Mesenchymal stem cell (in vitro differentiated cells and primary cell): ENCODE measurements at places on chromosomes 1 and 21.
A peak's percentile ranks its signal among the peaks of the same experiment; 100 is the strongest.

- DNase-seq = no peak
- H3K4me3 ChIP-seq = no peak overlapping the region
- no peaks in the 10 kb centered on the region for H3K36me3 ChIP-seq
- H3K27me3 ChIP-seq = no peaks in the 10 kb centered on the region
- H3K4me1 ChIP-seq = peaks cover 53% of the 10 kb centered on the region
These were observed 8.6 kb downstream of the SLC2A1 start for GRCh38 chr1:42950116-42950481.

GRCh38 chr1:60922304-60922703 is 160.1 kb upstream of the NFIA start:
- H3K4me1 ChIP-seq = peaks cover 2% of the 10 kb centered on the region
- no peaks in the 10 kb centered on the region for H3K27me3 ChIP-seq
- H3K4me3 ChIP-seq = no peak overlapping the region
- no peaks in the 10 kb centered on the region for H3K36me3 ChIP-seq
- no peak for DNase-seq

GRCh38 chr1:14726606-14727005 is 128.1 kb downstream of the KAZN start:
- H3K4me3 ChIP-seq = no peak overlapping the region
- DNase-seq = no peak
- no peaks in the 10 kb centered on the region for H3K36me3 ChIP-seq
- peaks cover 5% of the 10 kb centered on the region for H3K27me3 ChIP-seq
- H3K27ac ChIP-seq = no peak overlapping the region

GRCh38 chr1:9181176-9181906 is 52.4 kb upstream of the GPR157 start:
- H3K36me3 ChIP-seq = peaks cover 28% of the 10 kb centered on the region
- no peaks in the 10 kb centered on the region for H3K27me3 ChIP-seq
- H3K27ac ChIP-seq = peak overlapping the region; percentile 93
- H3K4me1 ChIP-seq = peaks cover 33% of the 10 kb centered on the region
- H3K4me3 ChIP-seq = peak overlapping the region; percentile 84
